Activated T-helper 17 cell treated with anti-CD3 and anti-CD28 coated beads, Interleukin-2, amount 50 U/mL, for 72 hours (primary cell): ENCODE measurements at places on chromosomes 1 and 21. TPM values are rescaled to one million over a fixed set of nuclear protein-coding genes. Genes with fewer than 3 reads are reported as not detected.

GRCh38 chr1:2383576-2383975 lies 7.8 kb downstream of the MORN1 start:
- no peak for ATAC-seq

DNA sequence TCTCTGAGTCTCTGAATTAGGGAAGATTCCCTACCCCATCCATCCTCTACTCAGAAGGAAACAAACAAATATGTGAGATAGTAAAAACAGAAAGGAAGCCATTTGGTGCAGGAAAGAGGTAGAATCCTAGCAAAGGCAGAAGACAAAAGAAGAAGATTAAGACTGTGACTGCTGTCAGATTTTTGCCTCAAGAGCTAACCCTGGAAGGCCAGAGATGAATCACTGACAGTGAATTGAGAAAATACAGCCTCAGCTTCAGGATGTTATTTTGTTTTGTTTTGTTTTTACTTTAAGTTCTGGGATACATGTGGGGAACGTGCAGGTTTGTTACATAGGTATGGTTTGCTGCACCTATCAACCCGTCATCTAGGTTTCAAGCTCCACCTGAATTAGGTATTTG lies 31.7 kb downstream of the DSTYK start:
- peak; percentile 42 for ATAC-seq

DNA sequence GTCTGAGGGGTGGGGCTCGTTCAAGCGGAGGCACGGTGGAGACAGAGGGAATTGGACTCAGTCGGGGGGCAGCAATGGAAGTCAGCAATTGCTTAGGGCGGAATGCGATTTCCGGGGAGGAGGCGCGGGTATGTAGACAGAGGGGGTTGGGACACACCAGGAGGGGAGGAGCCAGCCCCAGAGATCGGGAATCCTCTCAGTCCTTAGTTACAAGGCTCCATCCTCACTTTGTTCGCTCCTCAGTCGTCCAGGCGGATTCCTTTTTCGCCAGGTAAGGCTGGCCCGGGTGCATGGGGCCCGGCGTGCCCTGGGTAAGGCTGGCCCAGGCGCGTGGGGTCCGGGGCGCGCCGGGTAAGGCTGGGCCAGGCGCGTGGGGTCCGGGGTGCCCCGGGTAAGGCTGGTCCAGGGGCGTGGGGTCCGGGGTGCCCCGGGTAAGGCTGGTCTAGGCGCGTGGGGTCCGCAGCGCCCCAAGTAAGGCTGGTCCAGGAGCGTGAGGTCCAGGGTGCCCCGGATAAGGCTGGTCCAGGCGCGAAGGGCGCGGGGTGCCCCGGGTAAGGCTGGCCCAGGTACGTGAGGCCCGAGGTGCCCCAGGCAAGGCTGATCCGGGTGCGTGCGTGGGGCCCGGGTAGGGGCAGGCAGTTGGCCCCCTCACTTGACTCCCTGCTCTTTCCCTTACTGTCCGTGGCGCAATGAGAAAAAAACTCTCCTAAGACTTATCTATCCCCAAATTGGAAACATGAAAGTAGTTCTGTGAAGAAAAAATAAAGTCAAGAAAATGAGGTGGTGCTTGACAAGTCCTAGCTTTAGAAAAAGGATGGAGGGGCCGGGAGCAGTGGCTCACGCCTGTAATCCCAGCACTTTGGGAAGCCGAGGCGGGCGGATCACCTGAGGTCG lies at the start of gene L1TD1:
Gene L1TD1 (plus strand): TSS at position 199 of the 894 bp plus-strand sequence. CDS start 11,780 bp downstream, outside the sequence.
- no peak for ATAC-seq

The APCS gene
- not detected for total RNA-seq

DNA sequence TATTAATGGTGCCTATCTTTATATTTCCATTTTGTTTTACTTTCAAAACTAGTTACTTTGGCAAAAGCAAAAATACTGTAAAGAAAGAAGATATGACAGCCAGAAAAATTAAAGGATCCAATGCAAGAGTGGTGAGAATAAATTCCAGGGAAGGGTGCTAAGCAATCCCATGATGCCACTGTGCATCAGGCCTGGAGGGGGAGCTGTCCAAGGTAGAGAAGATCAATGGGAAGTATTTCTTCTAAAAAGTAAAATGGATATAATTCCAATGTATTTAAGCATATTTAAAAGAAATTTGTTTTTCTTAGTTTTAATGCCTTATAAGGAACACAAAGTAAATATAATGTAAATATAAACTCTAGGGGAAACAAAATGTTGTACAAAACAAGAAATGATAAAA lies 1382.2 kb upstream of the B3GALT2 start:
- ATAC-seq = no peak

DNA sequence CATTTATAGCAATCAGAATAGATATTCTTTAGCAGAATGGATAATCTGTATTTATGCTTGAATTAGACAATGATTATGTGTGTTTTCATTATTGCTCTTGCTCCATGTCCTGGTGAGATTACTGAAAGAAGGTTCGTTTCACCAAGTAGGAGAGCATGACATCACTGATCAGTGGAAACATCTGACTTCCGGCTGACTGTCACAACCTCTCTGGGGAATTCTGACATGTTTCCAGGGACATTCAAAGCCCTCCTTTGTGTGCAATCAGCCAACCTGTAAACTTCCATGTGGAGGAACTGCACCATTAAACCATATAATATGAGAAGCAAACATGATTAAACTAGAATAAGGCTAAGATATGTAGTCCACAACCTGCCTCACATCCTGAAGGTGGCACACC lies 424.8 kb upstream of the ADGRL4 start:
- ATAC-seq = no peak

GRCh38 chr1:198493329-198493728 lies 47.2 kb downstream of the ATP6V1G3 start:
- no peak for ATAC-seq

GRCh38 chr1:59143811-59144210 lies 153.1 kb upstream of the FGGY start:
- no peak for ATAC-seq

DNA sequence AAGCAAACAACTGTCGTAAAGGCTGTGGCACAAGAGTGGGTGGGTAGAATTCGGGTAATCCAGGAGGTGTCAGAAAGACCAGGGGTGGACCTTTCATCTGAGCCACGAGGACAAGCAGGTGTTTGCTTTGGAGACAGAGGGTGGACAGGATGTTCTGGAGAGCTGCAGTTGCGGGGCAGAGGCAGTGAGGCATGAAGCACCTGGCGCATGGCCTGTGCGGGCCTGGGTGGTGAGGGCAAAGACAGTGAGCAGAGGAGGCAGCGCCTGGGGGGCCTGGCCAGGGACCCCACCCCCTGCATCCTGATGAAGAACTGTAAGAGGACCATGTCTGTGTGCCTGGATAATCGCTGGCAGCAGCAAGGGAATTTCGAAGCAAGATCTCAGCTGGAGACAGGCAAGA lies 24.9 kb downstream of the KIF26B start:
- no peak for ATAC-seq

The PRRX1 gene
- total RNA-seq = not detected

The SLC30A10 gene
- not detected for total RNA-seq

- ATAC-seq = no peak
Observed at GRCh38 chr1:154145986-154146385, 8.9 kb downstream of the NUP210L start.

GRCh38 chr1:27445177-27445936 lies 44.6 kb downstream of the WASF2 start:
- peak; percentile 82 for ATAC-seq

DNA sequence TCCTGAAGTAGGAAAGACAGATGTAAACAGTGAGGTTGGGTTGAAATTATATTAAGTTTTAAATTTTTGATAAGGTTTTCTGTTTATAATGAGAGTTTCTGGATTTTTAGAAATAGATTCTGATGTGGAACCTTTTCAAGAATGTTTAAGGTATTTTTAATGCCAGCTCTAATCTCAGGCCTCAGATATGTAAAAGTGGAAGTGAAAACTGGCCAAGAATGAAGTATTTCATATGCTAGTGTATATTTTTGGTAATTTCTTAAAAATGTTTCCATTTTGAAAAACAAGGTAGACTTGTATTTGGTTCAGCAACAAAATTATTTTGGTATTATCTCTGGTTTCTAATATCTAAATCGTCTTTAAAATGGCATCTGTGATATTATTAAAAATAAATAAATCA lies 14.4 kb downstream of the IFNAR1 start:
- no peak for ATAC-seq

The CFAP410 gene
- 13.7 TPM for total RNA-seq

- ATAC-seq = no peak
Observed at GRCh38 chr1:245428681-245429080, 273.9 kb downstream of the KIF26B start.

The PWP2 gene
- total RNA-seq = 40.4 TPM

DNA sequence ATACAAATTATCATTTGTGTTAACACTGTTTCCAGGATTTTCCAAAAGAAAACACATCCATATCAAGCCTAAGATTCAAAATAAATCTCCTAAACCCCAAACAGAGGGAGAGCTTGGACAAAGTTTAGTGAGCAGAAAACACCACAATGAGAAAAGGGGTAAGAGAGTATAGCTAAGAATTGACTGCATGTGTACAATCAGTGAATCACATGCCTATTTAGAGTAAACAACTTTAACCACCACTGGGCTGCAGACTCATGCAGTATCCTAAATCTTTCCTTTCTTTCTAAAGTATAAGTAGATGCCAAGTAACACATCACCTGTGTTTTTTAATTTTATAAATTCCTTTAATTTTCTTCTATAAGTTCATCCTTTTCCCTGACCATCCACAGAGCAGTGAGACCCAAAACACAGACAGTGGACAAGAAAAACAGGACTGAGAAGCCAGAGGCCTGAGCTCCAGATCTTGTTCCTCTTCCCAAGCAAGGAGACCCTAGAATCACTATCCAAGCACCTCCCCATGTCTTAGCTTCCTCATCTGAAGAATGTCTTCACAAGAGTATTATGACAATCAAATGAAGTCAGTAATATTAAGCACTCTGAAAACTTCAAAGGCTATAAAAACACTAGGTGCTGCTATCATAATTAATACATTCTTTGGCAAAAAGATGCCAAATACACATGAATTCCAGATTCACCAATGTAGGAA lies 93.1 kb downstream of the VAV3 start:
- peak; percentile 53 for ATAC-seq

- ATAC-seq = no peak
Observed at GRCh38 chr1:237613984-237614383, 276.7 kb downstream of the ZP4 start.

GRCh38 chr1:231719485-231720183 lies 93.0 kb downstream of the DISC1 start:
- no peak for ATAC-seq

The OR2T29 gene
- not detected for total RNA-seq

DNA sequence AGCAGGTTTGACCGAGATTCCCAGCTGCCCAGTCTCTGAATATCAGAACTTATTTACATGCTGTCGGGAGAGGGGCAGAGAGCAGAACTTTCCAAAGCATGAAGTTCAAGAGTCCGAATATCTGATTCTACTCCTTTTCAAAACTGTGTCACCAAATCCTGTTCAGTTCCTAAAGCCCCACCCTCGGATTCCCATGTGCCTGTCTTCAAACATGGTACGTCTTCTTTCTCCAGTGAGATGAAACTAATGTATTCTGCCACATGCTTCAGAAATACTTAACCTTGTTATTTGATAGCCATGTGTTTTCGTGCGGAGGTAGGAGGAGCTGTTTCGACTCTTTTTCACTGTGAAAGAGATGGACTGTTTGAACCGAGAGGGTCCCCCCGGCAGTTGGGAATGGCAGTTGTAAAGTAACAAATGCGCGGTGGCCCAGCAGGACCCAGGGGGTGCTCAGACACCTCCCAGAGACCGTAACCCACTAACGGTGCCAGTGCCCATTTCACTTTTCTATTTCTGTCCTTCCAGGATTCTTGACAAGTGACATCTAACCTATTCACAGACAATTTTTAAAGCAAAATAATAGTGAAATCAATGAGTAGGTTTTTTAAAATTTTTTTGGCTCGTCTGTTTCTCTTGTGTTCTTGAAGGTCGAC lies 67.2 kb downstream of the ZBTB18 start:
- ATAC-seq = no peak
